ENCODE measurements at places on chromosomes 3 and 15.

DNA sequence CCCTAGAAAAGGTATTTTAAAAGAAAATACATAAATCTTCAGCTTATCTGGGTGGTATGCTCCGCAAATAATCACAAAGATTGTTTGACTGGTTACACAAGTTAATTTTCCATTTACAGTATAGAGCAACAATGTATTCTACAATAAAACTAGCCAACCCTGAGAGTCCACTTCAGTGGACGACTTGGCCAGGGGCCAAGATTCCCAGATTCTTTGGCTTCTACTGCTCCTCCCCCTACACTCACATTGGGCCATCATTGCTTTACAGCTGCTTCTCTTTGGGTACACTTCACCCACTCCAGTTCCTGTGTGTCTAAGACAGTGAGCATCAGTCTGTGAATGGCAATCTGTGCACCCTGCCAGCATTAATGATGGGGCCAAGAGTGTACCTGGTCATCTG, 17.2 kb upstream of the PRICKLE2 start:
- DNase-seq: no peak

DNA sequence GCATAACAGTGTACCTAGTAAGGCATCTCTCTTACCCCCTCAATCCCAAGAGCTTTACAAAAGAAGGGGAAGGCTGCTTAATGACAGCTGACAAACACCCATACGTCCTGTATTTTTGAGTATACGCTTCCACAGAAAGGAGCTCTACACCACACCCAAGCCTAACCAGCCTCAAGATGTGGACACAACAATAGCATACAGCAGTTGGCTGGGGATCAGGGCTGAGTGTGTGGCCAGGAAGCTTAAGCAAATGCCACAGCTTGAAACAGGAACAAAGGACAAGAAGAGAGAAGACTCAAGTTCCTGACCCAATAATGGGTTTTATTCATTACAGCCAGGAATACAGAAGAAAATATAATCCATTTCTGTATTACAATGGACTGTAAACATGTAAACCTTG, 6.9 kb downstream of the HEXA start:
- DNase-seq: no peak

- DNase-seq: no peak
Observed at GRCh38 chr15:91921843-91922198, 68.3 kb downstream of the SLCO3A1 start.

GRCh38 chr15:66038387-66039116, 169.3 kb downstream of the RAB11A start:
- DNase-seq: no peak
